Muscle of back (tissue), 13 donors: ENCODE measurements at places on chromosomes 7 and 10.

- DNase-seq = peak; percentile 80
These were observed 14.4 kb upstream of the WBP1L start for GRCh38 chr10:102729029-102730026.

GRCh38 chr7:264541-265191 lies 25.3 kb upstream of the FOXL3 start:
- DNase-seq = no peak

DNA sequence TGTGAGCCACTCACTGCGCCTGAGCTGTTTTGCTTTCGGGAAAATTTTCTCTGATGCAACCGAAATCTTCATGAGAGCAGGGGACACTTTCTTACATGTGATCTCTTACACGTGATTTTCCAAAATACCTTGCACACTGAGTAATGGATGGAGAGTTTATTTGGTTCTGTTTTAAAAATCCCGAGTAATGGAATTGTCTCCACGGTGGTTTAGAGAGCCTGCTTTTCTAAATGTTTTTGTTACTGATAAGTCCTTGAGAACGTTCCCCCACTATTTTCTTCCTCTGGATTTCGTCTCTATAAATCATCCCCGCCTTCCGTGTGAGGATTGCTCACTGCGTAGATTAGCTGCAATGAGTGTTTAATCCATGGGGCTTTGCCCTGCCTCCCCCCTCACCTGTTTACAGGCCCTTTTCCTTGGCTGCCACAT lies 25.7 kb downstream of the CAMK1D start:
- no peak for DNase-seq

- peak; percentile 68 for DNase-seq
These were observed 108.7 kb downstream of the ETV1 start for GRCh38 chr7:13880789-13881188.

GRCh38 chr7:85322252-85322651 lies 135.4 kb upstream of the SEMA3D start:
- no peak for DNase-seq

GRCh38 chr10:124180947-124181549 lies 87.7 kb upstream of the CHST15 start:
- DNase-seq = no peak

DNA sequence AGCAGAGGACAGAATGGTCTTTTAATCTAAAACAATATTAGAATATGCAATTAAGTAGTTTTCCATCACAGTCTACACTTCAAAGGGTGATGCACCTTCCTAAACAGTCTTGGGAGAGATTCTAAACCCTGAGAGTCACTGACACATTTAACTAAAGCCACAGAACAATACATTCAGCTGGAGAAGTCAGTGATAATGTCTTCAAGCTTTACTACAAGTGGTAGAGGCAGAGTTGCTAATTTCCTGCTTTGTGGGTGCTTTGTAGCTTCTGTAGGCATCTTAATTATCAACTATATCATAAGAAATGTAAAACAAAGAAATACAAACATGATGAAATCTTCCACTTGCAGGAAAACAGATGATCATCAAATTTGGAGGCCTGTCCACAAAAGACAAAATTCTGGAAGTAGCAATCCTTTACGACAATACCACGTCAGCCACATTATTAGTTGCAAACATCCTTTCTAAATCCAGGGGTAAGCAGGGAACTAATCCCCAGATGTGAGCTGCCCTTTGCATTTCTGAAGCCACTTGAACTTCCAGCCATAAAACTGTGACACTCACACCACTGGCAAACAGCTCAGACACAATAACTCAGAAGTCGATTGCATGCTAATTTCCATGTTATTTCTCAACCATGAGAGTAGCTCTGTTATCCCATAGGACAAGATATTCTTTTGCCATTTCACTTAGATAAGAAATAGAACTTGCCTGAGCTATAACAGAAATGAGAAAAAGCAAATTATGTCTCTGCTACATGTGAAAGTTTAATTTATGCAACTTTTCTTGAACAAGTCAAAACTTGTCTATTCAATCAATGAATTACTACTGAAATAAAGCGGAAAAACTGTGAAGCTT lies 212.2 kb downstream of the FAM107B start:
- DNase-seq = no peak
